ENCODE measurements at places on chromosomes 3 and 15.

DNA sequence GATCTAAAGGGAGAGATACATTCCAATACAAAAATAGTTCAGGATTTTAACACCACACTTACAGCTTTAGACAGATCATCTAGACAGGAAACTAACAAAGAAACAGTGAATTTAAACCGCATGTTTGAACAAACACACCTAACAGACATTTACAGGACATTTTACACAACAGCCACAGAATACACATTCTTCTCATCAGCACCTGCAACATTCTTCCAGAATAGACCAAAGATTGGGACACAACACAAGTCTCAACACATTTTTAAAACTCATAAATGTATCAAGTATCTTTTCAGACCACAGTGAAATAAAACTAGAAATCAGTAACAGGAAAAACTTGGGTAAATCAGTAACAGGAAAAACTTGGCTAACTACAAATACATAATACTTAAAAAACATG is 256.3 kb downstream of the MCTP2 start:
- DNase-seq, result no peak

- no peak for DNase-seq
Observed at GRCh38 chr15:98113327-98113726, 152.8 kb downstream of the ARRDC4 start.

DNA sequence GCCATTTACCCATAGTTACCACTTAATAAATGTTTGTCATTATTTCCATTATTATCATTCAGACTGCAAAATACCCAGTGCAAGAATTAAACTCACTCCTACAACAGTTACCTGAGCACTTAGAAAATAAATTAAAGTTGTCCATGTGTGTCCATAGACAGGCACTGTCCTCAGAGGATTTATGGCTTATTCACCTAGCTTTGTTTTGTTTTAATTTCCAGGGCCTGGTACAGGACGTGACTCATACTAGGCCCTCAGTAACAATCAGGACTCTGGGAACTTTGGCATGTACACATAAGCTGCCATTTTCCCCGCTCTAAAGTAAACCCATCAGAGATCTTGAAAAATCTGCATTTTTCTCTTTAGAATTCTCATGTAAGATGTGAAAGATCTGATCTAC is 458.5 kb upstream of the ARRDC4 start:
- DNase-seq, result no peak

DNA sequence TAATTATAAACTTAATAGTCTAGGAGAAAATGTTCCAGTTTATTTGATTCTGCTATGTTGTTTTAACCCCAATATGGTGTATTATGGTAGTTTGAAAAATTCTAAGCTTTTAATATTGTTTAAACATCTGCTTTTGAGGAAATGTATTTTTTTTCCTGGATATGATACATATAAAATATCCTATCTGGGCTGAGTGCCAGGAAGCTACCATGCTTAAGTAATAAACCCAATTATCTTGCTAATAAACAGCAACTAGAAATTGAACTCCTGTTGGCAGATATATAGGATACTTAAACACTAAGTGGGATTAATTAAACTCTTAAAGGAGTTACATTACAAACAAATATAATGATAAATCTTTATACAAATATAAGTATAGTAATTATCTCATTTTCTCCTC is 293.7 kb upstream of the GRM7 start:
- no peak for DNase-seq

DNA sequence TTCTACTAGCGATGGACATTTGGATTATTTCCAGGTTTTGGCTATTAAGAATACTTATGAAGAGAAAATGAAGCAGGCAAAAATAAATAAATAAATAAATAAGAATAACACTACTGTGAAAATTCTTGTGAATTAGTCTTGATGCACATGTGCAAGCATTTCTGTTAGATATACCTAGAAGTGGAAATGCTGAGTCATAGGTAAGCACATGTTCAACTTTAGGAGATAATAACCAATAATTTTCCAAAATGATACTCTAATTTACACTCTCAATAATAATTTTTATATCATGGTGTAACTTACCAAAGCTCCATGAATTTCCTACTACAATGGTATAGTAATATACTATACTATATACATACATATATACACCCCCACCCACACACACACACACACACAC is 23.4 kb downstream of the EMC4 start:
- no peak for DNase-seq

- no peak for DNase-seq
Observed at GRCh38 chr3:129343643-129344360, 65.1 kb downstream of the HMCES start.

GRCh38 chr15:33074942-33075341 is 119.6 kb downstream of the FMN1 start:
- no peak for DNase-seq

GRCh38 chr15:40054855-40055575 is 16.0 kb upstream of the SRP14 start:
- DNase-seq, result peak; percentile 57

GRCh38 chr15:67025719-67026609 is 39.4 kb upstream of the SMAD3 start:
- DNase-seq, result no peak

GRCh38 chr3:10876661-10877060 is 60.6 kb downstream of the SLC6A11 start:
- no peak for DNase-seq

DNA sequence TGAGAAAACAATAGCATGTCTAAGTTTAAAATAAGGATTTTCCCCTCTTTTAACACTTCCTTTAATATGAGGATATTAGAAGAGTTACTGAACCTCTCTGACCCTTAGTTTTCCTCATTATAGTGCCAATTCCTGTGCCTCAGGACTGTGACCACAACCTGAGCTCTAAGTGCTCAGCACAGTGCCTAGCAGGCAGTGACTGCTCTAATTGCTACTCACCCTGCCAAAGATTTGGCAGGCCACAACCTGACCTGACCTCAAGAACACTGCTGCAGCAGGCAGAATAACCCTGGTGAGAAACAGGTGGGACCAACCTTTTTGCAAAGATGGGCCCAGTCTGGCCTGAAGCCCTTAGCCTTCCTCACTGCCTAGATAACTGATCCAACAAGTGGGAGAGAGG is 35.7 kb downstream of the NBEAL2 start:
- DNase-seq, result no peak

DNA sequence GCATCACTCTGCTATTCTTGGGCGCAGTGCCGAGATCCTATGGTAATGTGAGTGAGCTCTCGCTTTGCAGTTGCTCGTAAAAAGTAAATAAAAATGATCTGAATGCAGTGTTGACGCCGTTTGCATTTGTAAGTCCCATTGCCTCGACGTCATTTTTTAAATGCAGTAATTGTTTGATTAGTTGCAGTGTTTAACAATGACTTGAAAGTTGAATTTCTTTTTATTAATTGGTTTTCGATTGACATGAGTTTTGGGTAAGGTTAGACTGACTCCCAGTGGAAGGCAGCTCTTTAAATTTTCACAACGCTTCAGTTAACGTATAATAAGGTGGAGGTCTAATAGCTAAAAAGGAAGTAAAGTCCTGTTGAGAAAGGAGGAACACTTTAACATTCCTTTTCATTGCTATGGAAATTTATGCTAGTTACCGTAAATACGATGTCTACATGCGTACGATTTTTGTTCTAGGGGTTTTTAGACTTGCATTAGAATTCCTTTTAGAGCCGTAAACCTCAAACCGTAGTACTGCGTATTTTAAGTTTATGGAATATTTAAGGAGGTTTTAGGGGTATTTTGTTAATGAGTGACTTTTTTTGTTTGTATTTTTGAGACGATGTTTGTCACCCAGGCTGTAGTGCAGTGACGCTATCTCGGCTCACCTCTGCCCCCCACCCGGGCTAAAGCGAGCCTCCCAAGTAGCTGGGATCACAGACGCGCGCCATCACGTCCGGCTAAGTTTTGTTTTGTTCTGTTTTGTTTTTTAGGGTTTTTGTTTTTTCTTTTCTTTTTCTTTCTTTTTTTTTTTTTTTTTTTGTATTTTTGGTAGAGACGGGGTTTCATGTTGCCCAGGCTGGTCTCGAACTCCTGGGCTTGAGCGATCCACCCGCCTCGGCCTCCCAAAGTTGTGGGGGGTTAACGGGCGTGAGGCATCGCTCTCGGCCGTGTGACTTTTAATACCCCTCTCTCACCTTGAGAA is 1.4 kb downstream of the MORF4L1 start:
- no peak for DNase-seq

GRCh38 chr3:102570511-102570910 is 135.7 kb downstream of the ZPLD1 start:
- no peak for DNase-seq

GRCh38 chr15:47796339-47796738 is 79.0 kb downstream of the SEMA6D start:
- no peak for DNase-seq

DNA sequence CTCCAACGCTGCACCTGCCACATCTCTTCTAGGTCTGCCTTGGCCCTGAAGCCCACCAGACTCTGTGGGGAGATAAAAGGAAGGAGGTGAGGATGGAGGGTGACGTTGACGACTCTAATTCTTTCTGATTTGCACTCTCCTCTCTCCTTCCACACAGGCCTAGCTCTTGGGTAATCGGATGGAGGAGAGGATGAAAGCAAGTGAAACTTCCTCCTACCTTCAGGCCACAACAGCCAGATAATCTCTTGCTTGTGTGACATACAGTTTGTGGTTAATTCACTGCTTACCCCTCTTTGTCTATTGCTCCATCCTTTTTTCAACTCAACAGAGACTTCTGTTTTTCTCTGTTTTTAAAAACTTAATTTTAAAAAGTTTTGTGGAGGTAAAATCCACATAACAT is 208.1 kb downstream of the SV2B start:
- DNase-seq, result no peak

DNA sequence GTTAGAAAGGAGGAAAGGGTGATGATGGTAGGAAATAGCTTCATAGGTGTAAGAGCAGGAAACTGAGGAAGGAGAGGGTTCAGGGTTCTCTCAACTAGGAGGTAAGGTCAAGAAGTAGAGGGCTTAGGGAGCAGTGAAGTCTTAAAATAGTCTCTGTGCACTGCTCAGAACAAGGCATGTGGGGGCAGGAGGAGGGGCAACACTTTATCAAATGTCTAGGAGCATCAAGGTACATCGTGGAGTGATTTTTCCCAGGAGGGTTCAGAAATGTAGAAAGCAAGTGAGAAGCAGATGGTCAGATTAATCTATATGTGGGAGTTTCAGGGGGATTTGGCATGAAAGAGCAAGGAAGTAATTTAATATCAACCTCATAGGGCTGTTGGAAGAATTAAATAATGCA is 58.8 kb downstream of the TNIK start:
- DNase-seq, result no peak

DNA sequence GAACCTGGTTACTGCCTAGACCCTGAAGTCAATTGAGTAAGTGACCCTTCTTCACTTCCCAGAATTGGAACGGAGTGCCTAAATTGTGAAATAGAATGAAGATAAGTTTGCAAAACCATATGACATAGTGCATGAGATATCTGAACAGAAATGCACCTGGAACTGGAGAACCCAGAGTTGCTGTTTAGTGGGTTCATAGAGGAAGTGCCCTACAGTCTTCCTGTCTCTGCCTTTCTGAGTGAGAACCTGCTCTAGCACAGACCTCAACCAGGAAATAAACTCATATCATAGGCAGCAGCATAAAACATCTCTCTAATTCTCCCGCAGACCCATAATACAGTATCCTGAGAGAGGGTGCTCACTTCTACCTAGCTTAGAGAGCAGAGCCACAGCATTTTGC is 82.9 kb downstream of the EOMES start:
- DNase-seq, result no peak

DNA sequence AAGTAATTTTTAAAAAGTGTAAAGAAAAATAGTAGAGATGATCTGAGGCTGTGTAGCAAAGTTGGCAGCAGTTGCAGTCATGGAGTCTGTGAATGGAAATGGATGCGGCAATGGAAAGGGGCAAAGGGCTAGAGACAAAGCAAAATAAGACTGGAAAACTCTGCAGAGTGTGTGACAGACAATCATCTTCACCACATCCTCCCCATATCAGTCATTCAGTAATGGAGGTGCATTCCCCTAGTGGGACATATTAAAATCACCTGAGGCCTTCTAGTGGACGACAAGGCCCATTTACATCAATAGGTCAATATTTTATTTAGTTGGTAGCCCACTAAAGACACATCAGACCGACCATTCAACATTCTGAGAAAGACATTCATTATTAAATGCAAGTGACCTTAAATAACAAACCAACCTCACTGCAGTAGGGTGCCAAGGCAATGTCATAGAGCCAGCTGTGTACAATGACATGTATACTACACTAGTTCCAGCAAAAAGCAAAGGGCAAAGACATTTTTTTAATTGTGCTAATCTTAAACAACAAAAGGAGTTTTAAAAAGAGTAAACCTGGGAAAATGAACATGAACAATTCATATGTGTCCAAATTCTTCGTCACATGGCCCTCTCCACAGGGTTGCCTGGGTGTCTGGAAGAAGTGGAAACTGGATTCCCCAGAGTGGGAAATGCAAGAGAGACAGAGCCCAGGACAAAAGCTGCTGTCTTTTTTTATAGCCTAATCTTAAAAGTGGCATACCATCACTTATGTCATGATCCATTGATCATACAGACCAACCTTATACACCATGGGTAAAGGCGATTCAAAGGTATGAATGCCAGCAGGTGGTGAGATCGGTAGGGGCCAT is 15.6 kb upstream of the RAP2B start:
- DNase-seq, result no peak

DNA sequence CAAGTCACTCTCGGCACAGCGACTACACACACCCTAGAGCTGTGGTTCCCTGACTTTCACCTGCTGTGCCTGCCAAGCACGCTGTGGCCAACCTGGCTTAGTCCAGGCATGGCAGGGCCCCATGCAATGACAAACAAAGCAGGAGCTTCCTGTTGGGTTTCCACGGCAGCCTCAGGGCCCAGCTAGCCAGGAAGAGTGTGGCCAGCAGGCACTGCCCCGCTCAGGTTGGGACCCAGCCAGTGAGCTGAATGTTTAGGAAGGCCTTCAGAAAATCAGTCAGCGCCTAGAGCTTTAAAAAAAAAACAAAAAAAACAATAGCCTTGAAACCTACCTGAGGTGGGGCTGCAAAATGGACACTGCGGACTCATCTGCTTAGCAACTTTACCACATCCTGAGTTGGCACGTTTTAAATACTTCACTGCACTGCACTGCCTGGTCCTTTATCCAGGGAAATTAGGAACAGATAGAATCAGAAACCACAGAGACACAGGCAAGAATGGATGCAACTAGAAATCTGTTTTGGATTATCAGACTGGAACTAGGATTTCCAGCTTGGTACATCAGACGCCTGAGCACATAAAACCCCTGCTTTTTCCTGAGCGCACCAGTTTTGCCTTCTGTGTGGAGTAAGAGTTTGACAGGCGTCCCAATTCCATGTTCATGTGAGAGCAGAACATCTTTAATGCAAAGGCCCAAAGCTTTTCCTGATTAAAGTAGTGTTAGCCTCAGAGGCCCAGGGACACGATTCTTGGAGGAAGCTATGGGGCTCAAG is 36.2 kb upstream of the LDHAL6B start:
- peak; percentile 78 for DNase-seq

DNA sequence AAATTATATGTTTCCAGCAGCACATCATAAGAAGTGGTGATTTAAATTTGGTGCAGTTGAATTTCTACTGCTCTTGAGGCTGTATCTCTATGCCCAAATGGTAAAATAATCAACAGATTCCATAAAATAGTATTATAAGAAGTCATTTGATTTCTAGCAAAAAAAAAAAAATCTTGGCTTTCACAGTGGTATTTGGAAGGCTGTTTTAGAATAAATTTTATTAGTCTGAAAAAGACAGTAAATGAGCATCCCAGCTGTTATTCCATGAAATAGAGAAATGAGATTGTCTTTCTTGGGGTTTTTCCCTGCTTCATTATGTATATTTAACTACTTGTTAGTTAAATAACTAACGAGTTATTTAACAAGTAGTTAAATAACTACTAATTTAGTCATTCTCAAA is 156.0 kb upstream of the ABI3BP start:
- DNase-seq, result no peak

- DNase-seq, result no peak
Observed at GRCh38 chr3:153768561-153769469, 352.4 kb upstream of the ARHGEF26 start.

GRCh38 chr3:195033531-195034091 is 237.3 kb downstream of the XXYLT1 start:
- no peak for DNase-seq
